ENCODE measurements at places on chromosomes 11 and 22.
A peak's percentile ranks its signal among the peaks of the same experiment; 100 is the strongest.

DNA sequence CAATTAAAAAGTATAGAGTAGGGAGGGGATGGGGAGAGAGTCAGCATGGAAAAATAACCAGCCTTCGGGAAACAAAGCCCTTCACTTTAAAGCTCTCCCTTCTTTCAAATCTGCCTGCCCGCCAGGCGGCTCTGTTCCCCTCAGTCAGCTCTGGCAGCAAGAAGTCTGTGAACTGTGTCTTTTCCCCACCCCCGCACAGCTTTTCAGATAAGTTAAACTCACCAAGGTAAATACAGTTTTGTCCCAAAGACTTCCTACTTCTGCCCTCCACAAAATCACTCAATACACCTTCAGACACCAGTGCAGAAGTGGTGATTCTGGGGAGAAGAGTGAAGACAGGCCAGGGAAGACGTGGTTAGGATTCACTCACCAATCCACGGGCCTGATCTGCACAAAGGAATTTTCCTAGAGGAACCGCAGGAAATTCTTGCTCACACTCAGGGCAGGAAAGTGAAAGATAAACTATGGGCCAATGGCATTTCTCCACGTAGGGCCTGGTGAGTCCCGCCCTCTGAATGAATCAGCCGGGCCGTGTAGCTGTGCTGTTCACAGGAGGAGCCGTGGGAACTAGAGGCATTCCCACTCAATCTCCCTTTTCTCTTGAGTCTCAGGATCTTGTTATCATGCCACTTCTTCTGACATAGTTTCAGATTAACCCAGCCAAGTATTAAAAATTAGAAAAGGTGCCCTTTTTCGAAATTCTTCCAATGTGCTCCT lies at the start of gene TRIM5:
TRIM5 (minus strand) TSS at position 429 of the 717 bp plus-strand sequence. CDS start 4,897 bp downstream, outside the sequence.
- peak; percentile 62 for DNase-seq

DNA sequence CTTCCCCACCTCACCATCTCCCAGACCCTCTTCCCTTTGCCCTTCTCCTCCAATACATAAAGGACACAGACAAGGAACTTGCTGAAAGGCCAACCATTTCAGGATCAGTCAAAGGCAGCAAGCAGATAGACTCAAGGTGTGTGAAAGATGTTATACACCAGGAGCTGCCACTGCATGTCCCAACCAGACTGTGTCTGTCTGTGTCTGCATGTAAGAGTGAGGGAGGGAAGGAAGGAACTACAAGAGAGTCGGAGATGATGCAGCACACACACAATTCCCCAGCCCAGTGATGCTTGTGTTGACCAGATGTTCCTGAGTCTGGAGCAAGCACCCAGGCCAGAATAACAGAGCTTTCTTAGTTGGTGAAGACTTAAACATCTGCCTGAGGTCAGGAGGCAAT lies 58.2 kb downstream of the TIMP3 start:
- DNase-seq: no peak

DNA sequence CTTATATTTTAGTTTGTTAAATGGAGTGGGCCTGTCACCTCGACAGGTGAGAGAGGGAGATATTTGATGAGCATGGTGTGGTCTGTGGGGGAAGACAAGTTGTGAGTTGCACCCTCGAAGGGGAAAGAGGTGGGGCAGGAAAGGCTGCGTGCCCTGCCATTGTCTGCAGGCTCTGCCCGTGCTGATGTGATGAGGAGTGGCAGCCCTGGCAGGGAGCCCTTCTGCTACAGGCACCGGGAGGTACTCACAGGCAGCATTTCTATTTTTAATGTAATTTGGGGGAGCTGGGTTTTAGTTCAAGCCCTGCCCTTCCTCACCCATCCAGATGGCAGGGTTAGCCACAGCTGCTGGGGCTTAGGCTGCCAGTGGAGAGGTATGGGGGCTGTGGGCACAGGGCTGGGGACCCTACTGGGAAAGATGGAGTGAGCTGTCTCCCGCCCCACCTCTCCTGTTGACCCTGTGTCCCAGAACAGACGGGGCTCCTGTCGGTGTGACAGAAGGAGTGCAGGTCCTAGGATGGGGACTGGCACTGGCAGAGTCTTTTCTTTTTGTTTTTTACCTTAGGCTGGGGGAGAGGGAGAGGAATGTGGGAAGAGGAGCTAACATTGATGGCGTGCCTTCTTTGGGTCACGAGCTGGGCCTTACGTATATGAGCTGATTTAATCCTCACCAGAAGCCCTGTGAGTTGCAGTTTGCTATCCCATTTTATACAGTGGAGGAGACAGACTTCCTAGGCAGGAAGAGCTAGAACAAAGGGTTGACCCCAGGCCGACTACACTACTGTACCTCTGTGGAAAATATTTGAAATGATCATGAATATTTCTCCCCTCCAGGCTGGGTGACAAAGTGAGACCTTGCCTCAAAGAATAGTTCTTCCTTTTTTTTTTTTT lies 51.6 kb downstream of the CEP164 start:
- DNase-seq: no peak

GRCh38 chr11:65496304-65497140 lies 2.3 kb upstream of the MALAT1 start:
- no peak for DNase-seq

- DNase-seq: no peak
Observed at GRCh38 chr11:117912497-117912896, 16.7 kb downstream of the TMPRSS13 start.

- DNase-seq: no peak
Observed at GRCh38 chr11:95299078-95299679, 68.2 kb upstream of the SESN3 start.

- no peak for DNase-seq
Observed at GRCh38 chr11:130858215-130858614, 58.1 kb downstream of the SNX19 start.

- DNase-seq: peak; percentile 78
Observed at GRCh38 chr11:118791111-118791960, at the start of gene DDX6. DDX6 (minus strand) TSS chr11:118791164; CDS start chr11:118786251, 4,913 bp downstream.

- no peak for DNase-seq
Observed at GRCh38 chr11:68369756-68370155, 57.4 kb downstream of the LRP5 start.

- DNase-seq: no peak
Observed at GRCh38 chr22:39522567-39523300, 2.4 kb downstream of the ATF4 start.

DNA sequence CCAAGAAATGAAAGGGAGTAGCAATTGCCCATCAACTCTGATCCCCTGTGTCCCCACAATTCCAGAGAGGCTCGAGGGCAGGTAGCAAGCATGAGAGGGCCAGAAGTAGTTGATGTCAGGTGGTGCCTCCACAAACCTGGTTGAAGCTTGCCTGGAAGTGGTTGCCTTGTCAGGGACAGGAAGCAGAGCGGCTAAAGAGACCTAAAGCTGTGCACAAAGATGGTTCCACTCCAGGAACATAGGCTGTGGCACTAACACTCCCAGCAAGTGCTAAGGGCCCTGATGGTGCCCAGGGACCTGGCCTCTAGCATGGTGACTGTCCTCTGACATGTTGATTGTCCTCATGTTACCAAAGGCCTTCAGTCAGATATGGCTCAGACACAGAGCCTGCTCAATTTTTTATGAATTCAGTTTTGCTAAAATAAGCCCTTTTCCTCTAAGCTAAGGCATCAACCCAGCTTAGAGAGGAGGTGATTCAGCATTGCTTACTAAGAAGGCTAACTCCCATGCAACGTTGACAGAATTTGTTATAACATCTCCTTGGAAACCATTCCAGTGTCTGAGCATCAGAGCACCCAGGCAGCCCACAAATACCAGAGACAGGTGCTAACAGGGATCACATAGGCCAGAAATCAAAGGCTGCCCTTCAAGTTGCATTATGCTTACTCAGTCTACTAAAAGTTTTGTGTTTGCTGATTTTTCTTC lies 196.3 kb upstream of the ARHGAP20 start:
- no peak for DNase-seq

GRCh38 chr11:19200410-19201201 lies 1.2 kb downstream of the CSRP3 start:
- DNase-seq: no peak

- DNase-seq: no peak
Observed at GRCh38 chr11:72013765-72014711, 15.3 kb downstream of the IL18BP start.

- no peak for DNase-seq
Observed at GRCh38 chr11:82701847-82702520, 31.7 kb downstream of the FAM181B start.

Measured in stimulated activated CD8-positive, alpha-beta memory T cell treated with anti-CD3 and anti-CD28 coated beads, Interleukin-7, amount 100 ng/mL, for 1 hour (primary cell).